ENCODE measurements at places on chromosomes 5 and 9. TPM values are rescaled to one million over a fixed set of nuclear protein-coding genes. Genes with fewer than 3 reads are reported as not detected.

GRCh38 chr9:92066168-92066567, 49.0 kb downstream of the SPTLC1 start:
- no peak for DNase-seq
- H3K4me1 ChIP-seq, result no peaks in the 10 kb centered on the region
- no peaks in the 10 kb centered on the region for H3K27me3 ChIP-seq
- peaks cover 31% of the 10 kb centered on the region for H3K36me3 ChIP-seq
- H3K4me3 ChIP-seq, result no peak overlapping the region

DNA sequence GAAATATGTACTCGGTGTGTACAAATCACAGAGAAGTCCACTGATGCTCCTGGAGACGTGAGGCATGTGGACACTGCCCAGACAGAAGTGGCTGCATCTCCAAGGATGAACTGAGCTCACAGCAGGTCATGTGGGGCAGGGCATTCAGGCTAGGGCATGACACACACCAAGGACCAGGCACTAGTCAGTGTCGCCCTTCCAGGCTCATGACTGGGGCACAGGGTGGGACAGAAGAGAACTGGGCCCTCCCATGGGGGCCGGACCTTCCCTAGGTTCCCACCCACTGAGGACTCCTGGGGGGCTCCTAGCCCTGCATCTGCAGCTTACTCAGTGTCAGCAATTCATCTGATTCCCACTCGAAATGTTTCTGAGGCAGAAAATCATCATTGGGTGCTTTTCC, 256.8 kb upstream of the IRX4 start:
- no peak for DNase-seq
- H3K36me3 ChIP-seq, result no peaks in the 10 kb centered on the region
- peaks cover 2% of the 10 kb centered on the region for H3K4me1 ChIP-seq
- H3K4me3 ChIP-seq, result no peak overlapping the region

GRIA1 gene
- not detected for total RNA-seq

FAM240B gene
- total RNA-seq, result not detected

DNA sequence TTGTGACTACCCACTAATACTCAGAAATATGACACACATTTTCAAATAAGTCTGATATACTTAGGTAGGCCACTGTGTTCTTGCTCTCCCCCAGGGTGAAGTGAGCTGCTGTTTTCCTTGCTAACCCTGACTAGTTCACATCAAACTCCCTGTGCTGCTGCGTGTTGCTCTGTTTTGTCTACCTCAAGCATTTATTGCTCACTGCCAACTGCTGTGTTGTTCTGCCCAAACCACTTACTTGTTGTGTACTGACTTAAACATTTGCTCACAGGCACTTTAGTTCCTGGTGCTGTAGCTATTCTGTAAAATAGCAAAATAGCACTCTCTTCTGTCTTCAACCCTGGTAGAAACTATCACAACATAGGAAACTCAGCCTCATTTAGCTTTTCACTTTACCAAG, 255.7 kb downstream of the HCN1 start:
- no peak overlapping the region for H3K27ac ChIP-seq
- no peaks in the 10 kb centered on the region for H3K27me3 ChIP-seq
- DNase-seq, result no peak
- no peaks in the 10 kb centered on the region for H3K36me3 ChIP-seq

GRCh38 chr9:95770653-95771131, 104.8 kb upstream of the ERCC6L2 start:
- no peaks in the 10 kb centered on the region for H3K36me3 ChIP-seq
- no peak overlapping the region for H3K27ac ChIP-seq
- H3K27me3 ChIP-seq, result peaks cover 14% of the 10 kb centered on the region
- DNase-seq, result peak; percentile 61

- H3K27ac ChIP-seq, result peak overlapping the region; percentile 4
- no peaks in the 10 kb centered on the region for H3K36me3 ChIP-seq
- no peak overlapping the region for H3K4me3 ChIP-seq
- H3K27me3 ChIP-seq, result no peaks in the 10 kb centered on the region
These were observed 33.3 kb downstream of the RAPGEF1 start for GRCh38 chr9:131706608-131706970.

PPP1R26 gene
- total RNA-seq, result 22.2 TPM

LHX3 gene
- 0.81 TPM for total RNA-seq

DNA sequence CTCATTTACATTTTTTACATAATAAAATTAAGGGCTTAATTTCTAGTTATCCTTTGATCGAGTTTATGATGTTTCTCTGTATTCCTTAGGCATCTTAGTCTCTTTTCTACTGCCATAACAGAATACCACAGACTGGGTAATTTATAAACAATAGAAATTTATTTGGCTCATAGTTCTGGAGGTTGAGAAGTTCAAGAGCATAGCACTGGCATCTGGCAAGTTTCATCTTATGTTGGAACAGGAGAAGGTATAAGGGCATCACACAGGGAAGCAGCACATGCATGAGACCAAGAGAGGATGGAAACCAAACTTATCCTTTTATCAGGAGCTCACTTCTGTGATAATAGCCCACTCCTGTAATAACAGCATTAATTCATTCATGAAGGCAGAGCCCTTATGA, 284.9 kb upstream of the COX7C start:
- no peaks in the 10 kb centered on the region for H3K36me3 ChIP-seq
- no peaks in the 10 kb centered on the region for H3K27me3 ChIP-seq
- no peak for DNase-seq
- H3K4me3 ChIP-seq, result no peak overlapping the region
- H3K27ac ChIP-seq, result no peak overlapping the region

DNA sequence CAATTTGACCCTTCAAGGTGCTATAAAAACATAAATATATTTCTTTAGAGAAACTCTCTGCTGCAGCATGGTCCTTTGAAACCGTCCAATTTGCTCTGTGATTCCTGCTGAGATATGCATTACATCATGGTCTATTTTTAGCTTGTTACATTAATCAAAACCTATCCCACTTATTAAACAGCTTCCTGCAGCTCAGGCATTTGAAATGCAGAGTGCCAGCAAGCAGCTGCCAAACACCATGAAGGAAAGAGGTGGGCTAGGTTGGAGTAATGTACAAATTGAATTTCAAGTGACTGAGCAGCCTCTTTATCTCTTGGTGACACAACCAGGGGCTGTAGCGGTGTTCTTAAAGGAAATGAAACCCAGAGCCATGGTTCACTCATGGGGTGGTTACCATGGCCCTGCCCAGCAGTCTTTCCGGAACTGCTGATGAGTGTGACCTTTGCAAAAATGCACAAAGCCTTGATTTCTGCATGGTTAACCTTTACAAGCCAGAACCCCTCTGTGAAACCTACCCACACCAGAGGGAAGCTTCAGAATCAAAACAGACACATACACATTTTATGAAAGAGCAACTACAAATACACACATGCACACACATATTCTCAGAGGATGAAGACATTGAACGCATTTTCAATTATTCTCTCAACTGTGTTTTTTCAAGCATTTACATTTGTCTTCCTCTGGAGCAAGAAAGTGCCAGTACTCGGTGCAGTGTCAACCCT, 155.8 kb upstream of the ZNF608 start:
- no peaks in the 10 kb centered on the region for H3K36me3 ChIP-seq
- no peak for DNase-seq
- no peak overlapping the region for H3K4me3 ChIP-seq
- no peaks in the 10 kb centered on the region for H3K27me3 ChIP-seq

- no peak overlapping the region for H3K27ac ChIP-seq
- no peak for DNase-seq
- H3K4me1 ChIP-seq, result peaks cover 1% of the 10 kb centered on the region
- no peaks in the 10 kb centered on the region for H3K27me3 ChIP-seq
- H3K36me3 ChIP-seq, result no peaks in the 10 kb centered on the region
These were observed 510.1 kb downstream of the NR2F1-AS1 start for GRCh38 chr5:93070938-93071337.

MARVELD2 gene
- 1.6 TPM for total RNA-seq

FBXO10 gene
- 68.7 TPM for total RNA-seq

ASPN gene
- total RNA-seq, result not detected

OR1K1 gene
- total RNA-seq, result not detected

DNA sequence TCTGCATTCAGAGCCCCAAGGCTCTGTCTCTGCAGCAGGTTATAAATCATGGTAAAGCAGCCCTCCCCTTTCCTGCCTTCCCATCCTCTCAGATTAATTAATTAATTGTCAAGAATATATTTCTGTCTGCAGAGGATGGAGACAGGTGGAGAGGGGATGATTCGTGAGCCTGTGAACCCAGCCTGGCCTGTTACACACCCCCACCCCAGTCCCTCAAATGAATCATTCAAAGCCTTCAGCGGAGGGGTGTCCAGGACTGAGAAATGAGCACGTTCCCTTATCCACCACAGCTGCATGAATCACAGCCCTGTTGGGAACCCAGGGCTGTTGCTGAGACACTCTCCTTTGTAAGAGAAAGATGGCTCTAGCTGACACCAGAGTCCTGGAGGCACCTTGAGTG, 56.0 kb downstream of the NIPAL4 start:
- H3K36me3 ChIP-seq, result peaks cover 8% of the 10 kb centered on the region
- peaks cover 7% of the 10 kb centered on the region for H3K4me1 ChIP-seq
- H3K4me3 ChIP-seq, result no peak overlapping the region
- H3K27ac ChIP-seq, result no peak overlapping the region
- peaks cover 2% of the 10 kb centered on the region for H3K27me3 ChIP-seq

NR6A1 gene
- 51.0 TPM for total RNA-seq

MYO10 gene
- 23.1 TPM for total RNA-seq

SLC6A3 gene
- total RNA-seq, result 22.4 TPM

GRCh38 chr5:96026406-96027041, 64.9 kb upstream of the ELL2 start:
- no peak overlapping the region for H3K27ac ChIP-seq
- no peaks in the 10 kb centered on the region for H3K4me1 ChIP-seq
- H3K36me3 ChIP-seq, result no peaks in the 10 kb centered on the region
- H3K27me3 ChIP-seq, result no peaks in the 10 kb centered on the region
- H3K4me3 ChIP-seq, result no peak overlapping the region
- DNase-seq, result no peak

GRCh38 chr9:138072897-138073296, 195.3 kb downstream of the CACNA1B start:
- no peak for DNase-seq
- peaks cover 12% of the 10 kb centered on the region for H3K27me3 ChIP-seq
- H3K4me1 ChIP-seq, result peaks cover 6% of the 10 kb centered on the region

MEIKIN gene
- not detected for total RNA-seq

IFNB1 gene
- total RNA-seq, result not detected

DNA sequence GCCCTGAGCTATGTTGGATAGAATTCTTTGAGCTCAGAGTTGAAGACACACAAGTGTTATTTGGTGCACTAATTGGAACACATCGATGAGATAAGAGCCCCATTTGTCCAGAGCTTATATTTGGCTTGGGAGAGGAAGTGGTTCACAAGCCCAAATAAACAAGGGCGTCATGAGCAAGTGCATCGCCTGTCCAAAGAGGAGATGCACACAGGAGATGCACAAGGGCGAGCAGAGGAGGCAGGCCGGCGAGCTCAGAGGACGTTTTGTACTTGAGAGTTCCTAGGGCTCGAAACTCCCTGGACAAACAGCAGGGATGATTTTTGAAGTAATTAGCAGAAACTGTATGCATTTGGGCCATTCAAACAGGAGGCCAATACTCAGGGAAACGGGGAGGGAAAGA, 212.8 kb upstream of the IRX1 start:
- no peaks in the 10 kb centered on the region for H3K36me3 ChIP-seq
- no peaks in the 10 kb centered on the region for H3K27me3 ChIP-seq
- H3K27ac ChIP-seq, result no peak overlapping the region
- no peak overlapping the region for H3K4me3 ChIP-seq
- no peak for DNase-seq
- H3K4me1 ChIP-seq, result peaks cover 12% of the 10 kb centered on the region

GRCh38 chr9:20771729-20772128, 87.7 kb downstream of the FOCAD start:
- peaks cover 1% of the 10 kb centered on the region for H3K27me3 ChIP-seq
- no peak overlapping the region for H3K27ac ChIP-seq

DNA sequence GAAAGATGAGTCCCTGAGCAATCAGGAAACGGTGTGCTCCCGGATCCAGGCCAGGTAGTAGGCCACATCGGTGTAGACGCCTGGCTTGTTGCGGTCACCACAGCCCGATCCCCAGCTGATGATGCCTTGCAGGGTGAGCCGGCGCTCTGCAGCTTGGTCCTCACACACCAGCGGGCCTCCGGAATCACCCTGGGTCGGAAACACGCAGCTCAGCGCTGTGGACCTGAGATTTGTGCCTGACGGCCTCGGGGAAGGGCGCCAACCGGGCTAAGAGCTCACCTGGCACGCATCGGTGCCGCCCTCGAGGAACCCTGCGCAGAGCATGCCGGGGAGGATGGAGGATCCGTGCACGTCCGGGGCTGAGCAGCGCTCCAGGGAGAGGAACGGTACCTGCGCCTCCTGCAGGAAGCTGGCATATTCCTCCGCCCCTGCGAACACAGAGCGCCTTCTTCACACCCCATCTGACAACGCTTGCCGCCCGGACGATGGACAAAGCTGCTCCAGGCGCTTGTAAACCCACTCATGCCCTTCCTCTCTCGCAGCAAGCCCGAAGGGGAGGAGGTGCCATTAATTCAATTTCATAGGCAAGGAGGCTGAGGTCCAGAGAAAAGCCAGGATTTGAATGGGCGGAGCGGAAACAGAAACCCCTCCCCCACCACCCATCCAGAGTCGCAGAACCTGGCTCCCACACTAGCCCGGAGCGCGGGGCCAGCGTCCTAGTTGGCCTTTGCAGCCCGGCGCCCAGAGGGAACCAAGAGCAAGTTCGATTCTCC, 2.0 kb upstream of the PFN3 start:
- H3K4me1 ChIP-seq, result peaks cover 4% of the 10 kb centered on the region
- DNase-seq, result peak; percentile 82
- peaks cover 9% of the 10 kb centered on the region for H3K27me3 ChIP-seq
- H3K4me3 ChIP-seq, result peak overlapping the region; percentile 92
- H3K27ac ChIP-seq, result peak overlapping the region; percentile 90
- no peaks in the 10 kb centered on the region for H3K36me3 ChIP-seq

DNA sequence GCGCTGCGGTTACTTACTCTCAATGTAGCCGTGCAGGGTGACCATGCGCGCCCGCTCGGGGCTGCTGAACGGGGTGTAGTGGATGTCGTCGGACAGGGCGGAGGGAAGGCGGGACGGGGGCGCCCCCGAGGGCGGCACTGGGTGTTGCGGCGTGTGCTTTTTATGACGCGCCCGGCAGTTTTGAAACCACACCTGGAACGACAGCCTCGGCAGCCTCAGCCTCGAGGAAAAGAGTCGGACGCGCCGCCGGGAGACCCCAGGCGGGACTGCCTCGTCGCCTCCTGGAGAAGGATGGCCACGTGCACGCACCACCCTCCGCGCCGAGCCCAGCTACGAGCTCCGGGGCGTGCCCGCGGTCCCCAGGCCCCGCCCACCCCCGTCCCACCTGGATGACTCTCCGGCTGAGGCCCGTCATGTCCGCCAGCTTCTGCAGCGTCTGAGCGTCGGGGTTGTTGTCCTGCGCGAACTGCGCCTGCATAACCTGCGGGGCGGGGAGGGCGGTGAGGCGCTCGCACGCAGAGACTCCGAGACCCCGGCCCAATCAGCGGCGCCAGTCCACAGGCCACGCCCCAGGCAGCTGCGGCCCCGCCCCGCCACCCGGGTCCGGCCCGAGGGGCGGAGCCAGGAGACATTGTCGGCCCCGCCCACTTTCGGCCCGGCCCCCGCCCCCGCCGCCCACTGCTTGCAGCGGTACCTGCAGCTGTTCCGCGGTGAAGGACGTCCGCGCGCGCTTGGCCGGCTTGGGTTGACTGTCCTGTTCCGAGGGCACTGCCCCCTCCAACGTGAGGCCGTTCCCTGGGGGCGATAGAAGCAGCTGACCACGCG, 15.0 kb downstream of the LHX6 start:
- H3K36me3 ChIP-seq, result peaks cover 10% of the 10 kb centered on the region
- peaks cover 9% of the 10 kb centered on the region for H3K4me1 ChIP-seq
- H3K27ac ChIP-seq, result no peak overlapping the region
- peaks cover 28% of the 10 kb centered on the region for H3K27me3 ChIP-seq
- DNase-seq, result peak; percentile 86

LMAN2 gene
- total RNA-seq, result 75.6 TPM

All from glutamatergic neuron (in vitro differentiated cells).